Naive thymus-derived CD8-positive, alpha-beta T cell (primary cell): ENCODE measurements at places on chromosomes 3 and 15. TPM values are rescaled to one million over a fixed set of nuclear protein-coding genes. Genes with fewer than 3 reads are reported as not detected.

SLC24A5 gene
- total RNA-seq, result not detected

PAQR9 gene
- total RNA-seq, result not detected

ADAMTS9 gene
- total RNA-seq, result not detected

GUCA1C gene
- total RNA-seq, result not detected

PAQR5 gene
- not detected for total RNA-seq

PRR20G gene
- not detected for total RNA-seq

ADIPOQ gene
- not detected for total RNA-seq

APOD gene
- not detected for total RNA-seq

GOLGA8J gene
- total RNA-seq, result 0.60 TPM

GRCh38 chr15:81235276-81236123 is 38.8 kb downstream of the IL16 start:
- no peaks in the 10 kb centered on the region for H3K4me1 ChIP-seq
- no peak overlapping the region for H3K4me3 ChIP-seq
- no peaks in the 10 kb centered on the region for H3K27me3 ChIP-seq
- H3K36me3 ChIP-seq, result no peaks in the 10 kb centered on the region
- DNase-seq, result no peak

DNA sequence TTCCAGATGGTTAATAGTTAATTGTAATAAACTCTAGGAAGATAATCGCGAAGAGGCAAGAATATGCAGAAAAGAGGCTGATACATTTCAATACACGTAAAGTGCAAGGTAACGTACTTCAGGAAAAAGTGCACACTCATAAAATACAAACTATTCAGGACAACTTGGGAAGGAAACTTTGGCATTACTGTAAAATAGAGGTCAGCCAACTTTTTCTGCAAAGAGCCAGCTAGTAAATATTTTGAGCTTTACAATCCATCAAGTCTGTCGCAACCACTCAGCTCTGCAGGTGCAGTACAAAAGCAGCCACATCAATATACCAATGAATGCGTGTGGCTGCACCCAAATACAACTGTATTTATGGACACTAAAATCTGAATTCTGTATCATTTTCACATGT is 51.6 kb upstream of the THUMPD3 start:
- no peak for DNase-seq
- no peak overlapping the region for H3K27ac ChIP-seq
- H3K27me3 ChIP-seq, result peaks cover 7% of the 10 kb centered on the region
- no peaks in the 10 kb centered on the region for H3K4me1 ChIP-seq

DNA sequence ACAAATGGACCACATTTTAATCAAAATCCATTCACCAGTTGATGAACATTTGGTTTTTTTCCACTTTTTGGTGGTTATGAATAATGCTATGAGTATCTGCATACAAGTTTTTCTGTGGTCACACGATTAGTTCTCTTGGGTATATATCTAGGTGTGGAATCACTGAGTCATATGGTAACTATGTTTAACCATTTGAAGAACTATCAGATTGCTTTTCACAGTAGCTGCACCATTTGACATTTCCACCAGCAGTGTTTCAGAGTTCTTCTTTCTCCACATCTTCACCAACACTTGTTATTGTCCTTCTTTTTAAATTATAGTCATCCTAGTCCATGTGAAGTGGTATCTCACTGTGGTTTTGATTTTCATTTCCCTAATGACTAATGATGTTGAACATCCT is 33.3 kb upstream of the ATG7 start:
- DNase-seq, result no peak
- no peak overlapping the region for H3K27ac ChIP-seq
- H3K4me3 ChIP-seq, result no peak overlapping the region
- H3K4me1 ChIP-seq, result no peaks in the 10 kb centered on the region
- H3K27me3 ChIP-seq, result no peaks in the 10 kb centered on the region
- H3K36me3 ChIP-seq, result no peaks in the 10 kb centered on the region

DNA sequence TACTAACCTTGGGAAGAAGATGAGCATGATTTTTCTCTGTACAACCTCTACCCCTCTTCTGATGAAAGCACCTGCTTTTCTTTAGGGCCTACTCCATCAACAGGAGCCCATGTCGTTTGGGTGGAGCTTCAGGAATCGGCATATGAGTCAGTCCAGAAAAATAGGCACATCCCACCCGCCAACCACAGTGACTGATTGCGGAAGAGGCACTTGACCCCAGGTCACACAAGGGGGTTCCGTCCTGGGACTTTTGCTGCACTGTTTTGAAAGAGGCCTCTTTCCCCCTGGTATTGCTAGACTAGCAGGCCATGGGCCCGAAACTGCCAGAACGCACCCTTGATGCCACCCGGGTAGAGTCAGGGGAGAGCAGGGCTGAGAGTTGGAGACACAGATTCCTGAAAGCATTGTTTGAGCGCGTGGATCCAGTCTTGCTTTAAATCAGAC is 19.3 kb upstream of the NRROS start:
- H3K27me3 ChIP-seq, result no peaks in the 10 kb centered on the region
- H3K4me1 ChIP-seq, result peaks cover 43% of the 10 kb centered on the region
- H3K27ac ChIP-seq, result no peak overlapping the region
- no peak for DNase-seq
- H3K36me3 ChIP-seq, result no peaks in the 10 kb centered on the region

GRCh38 chr15:25684521-25685431 is 178.4 kb downstream of the ATP10A start:
- no peak overlapping the region for H3K4me3 ChIP-seq
- H3K27ac ChIP-seq, result no peak overlapping the region
- no peaks in the 10 kb centered on the region for H3K27me3 ChIP-seq
- H3K4me1 ChIP-seq, result no peaks in the 10 kb centered on the region
- no peak for DNase-seq

- peaks cover 25% of the 10 kb centered on the region for H3K4me1 ChIP-seq
- H3K27me3 ChIP-seq, result no peaks in the 10 kb centered on the region
- H3K27ac ChIP-seq, result peak overlapping the region; percentile 80
Observed at GRCh38 chr15:65580287-65580686, 30.6 kb downstream of the INTS14 start.
